A673 (cell line): ENCODE measurements at places on chromosomes 12 and 14.

DNA sequence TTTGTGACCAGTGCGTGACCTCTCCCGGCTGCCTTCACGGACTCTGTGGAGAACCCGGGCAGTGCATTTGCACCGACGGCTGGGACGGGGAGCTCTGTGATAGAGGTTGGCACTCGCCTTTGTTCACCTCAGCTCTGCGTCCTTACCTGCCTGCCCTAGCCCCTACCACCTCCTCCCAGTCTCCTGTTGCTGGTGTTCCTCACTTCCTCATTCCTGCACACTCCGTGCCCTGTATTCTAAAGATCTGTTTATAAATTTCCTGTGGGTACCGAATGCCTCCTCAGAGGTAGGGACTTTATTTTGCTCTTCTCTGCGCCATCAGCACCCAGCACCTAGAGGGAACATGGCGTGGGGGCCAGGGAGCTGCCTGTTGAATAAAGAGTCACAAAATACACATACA is 2.3 kb downstream of the DLK1 start:
- H3K4me3 ChIP-seq = no peak overlapping the region
- H3K4me1 ChIP-seq = no peaks in the 10 kb centered on the region

- peaks cover 6% of the 10 kb centered on the region for H3K4me1 ChIP-seq
- H3K4me3 ChIP-seq = no peak overlapping the region
- H3K36me3 ChIP-seq = peaks cover 3% of the 10 kb centered on the region
- no peak for DNase-seq
- H3K27me3 ChIP-seq = no peaks in the 10 kb centered on the region
- H3K27ac ChIP-seq = no peak overlapping the region
Measured at GRCh38 chr12:112303004-112303403, 79.2 kb downstream of the HECTD4 start.

DNA sequence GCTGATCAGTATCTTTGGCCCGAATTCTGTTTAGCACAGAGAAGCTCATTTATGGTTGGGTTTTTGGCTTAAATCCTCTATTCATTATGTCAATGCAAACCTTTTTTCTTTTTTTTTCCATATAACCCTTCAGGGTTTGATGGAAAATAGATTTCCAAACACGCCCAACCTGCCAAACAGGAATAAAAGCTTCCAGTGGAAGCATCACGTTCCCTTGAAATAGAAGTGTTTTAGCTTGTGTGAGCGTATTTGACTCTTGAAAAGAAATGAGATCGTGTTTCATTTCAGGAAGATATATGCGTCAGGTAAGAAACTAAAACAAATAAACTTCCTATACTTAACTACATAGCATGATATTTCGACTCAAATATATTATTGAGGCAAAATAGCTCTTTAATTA is at the start of gene PIK3C2G:
Gene PIK3C2G, plus strand, starts transcription at position 246 of the 400 bp plus-strand sequence. CDS start 20,564 bp downstream, outside the sequence.
- no peaks in the 10 kb centered on the region for H3K27me3 ChIP-seq
- H3K4me1 ChIP-seq = no peaks in the 10 kb centered on the region
- no peak within 1 kb of the TSS for H3K27ac ChIP-seq

GRCh38 chr14:104262515-104263514 is 124.4 kb downstream of the KIF26A start:
- no peak overlapping the region for H3K27ac ChIP-seq
- DNase-seq = no peak
- no peaks in the 10 kb centered on the region for H3K36me3 ChIP-seq
- no peaks in the 10 kb centered on the region for H3K27me3 ChIP-seq
- no peaks in the 10 kb centered on the region for H3K4me1 ChIP-seq

GRCh38 chr14:86940106-86940505 is 1052.9 kb downstream of the GALC start:
- no peaks in the 10 kb centered on the region for H3K36me3 ChIP-seq
- no peaks in the 10 kb centered on the region for H3K27me3 ChIP-seq
- no peak overlapping the region for H3K4me3 ChIP-seq
- peaks cover 42% of the 10 kb centered on the region for H3K4me1 ChIP-seq
- H3K27ac ChIP-seq = no peak overlapping the region
- no peak for DNase-seq

- no peak for DNase-seq
- no peaks in the 10 kb centered on the region for H3K36me3 ChIP-seq
- H3K27ac ChIP-seq = no peak overlapping the region
- no peaks in the 10 kb centered on the region for H3K27me3 ChIP-seq
- H3K4me3 ChIP-seq = no peak overlapping the region
- H3K4me1 ChIP-seq = no peaks in the 10 kb centered on the region
Measured at GRCh38 chr12:39930101-39930500, 175.8 kb downstream of the SLC2A13 start.

- H3K27me3 ChIP-seq = no peaks in the 10 kb centered on the region
- no peak overlapping the region for H3K4me3 ChIP-seq
- H3K27ac ChIP-seq = no peak overlapping the region
- no peaks in the 10 kb centered on the region for H3K4me1 ChIP-seq
- DNase-seq = no peak
Measured at GRCh38 chr12:88057994-88058718, 29.0 kb upstream of the C12orf50 start.

GRCh38 chr14:57346741-57347140 is 43.6 kb upstream of the NAA30 start:
- H3K27ac ChIP-seq = no peak overlapping the region
- H3K36me3 ChIP-seq = no peaks in the 10 kb centered on the region
- no peaks in the 10 kb centered on the region for H3K4me1 ChIP-seq

DNA sequence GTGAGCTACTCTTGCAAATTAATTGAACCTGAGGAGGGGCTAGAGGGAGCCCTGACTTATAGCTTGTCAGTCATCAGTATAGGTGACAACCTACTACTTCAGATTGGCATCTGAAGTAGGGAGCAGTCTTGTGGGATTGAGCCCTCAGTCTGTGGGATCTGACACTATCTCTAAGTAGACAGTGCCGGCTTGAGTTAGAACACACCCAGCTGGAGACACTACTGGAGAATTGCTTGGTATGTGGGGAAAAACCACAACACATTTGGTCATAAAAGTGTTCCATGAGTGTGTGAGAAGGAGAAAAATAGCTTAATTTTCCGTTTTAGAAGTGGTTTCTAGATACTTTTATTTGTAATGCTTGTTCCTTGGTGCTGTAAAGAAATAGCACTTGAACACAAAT is 30.5 kb upstream of the DDHD1 start:
- peaks cover 9% of the 10 kb centered on the region for H3K4me1 ChIP-seq
- DNase-seq = peak; percentile 41
- no peaks in the 10 kb centered on the region for H3K27me3 ChIP-seq

DNA sequence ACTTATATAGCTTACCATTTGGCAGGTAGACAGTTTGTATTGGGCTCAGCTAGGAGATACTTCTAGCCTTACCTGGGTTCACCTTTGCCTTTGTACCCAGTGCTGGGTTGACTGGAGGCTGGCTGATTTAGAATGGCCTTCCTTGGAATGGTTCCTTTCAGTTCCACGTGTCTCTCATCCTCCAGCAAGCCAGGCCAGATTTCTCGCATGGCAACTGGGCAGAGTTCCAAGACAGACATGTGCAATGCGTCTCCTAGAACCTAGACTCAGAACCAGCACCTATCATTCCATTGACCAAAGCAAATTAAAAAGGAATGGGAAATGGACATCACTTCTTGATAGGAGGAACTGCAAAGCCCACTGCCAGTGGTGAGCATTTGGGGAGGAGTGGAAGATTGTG is 79.1 kb upstream of the BDKRB2 start:
- no peaks in the 10 kb centered on the region for H3K36me3 ChIP-seq
- DNase-seq = no peak
- no peak overlapping the region for H3K27ac ChIP-seq
- peaks cover 3% of the 10 kb centered on the region for H3K27me3 ChIP-seq
- no peaks in the 10 kb centered on the region for H3K4me1 ChIP-seq

- H3K27ac ChIP-seq = peak overlapping the region; percentile 44
Measured at GRCh38 chr14:21749306-21749868, 75.8 kb upstream of the OR4E1 start.

GRCh38 chr14:55536204-55536708 is 43.8 kb upstream of the KTN1 start:
- no peaks in the 10 kb centered on the region for H3K27me3 ChIP-seq
- peaks cover 5% of the 10 kb centered on the region for H3K4me1 ChIP-seq
- DNase-seq = no peak
- no peak overlapping the region for H3K27ac ChIP-seq

DNA sequence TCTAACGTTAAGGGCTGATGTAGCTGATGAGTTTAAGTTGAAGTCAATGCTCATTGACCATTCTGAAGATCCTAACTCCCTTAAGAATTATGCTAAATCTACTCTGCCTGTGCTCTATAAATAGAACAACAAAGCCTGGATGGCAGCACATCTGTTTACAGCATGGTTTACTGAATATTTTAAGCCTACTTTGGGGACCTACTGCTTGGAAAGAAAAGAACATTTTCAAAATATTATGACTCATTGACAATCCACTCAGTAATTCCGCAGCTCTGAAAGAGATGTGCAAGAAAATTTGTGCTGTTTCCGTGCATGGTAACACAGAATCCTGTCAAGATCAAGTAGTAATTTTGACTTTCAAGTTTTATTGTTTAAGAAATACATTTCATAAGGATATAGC is 35.0 kb upstream of the NAV3 start:
- no peak overlapping the region for H3K4me3 ChIP-seq
- no peak overlapping the region for H3K27ac ChIP-seq
- no peaks in the 10 kb centered on the region for H3K4me1 ChIP-seq
- H3K36me3 ChIP-seq = no peaks in the 10 kb centered on the region

DNA sequence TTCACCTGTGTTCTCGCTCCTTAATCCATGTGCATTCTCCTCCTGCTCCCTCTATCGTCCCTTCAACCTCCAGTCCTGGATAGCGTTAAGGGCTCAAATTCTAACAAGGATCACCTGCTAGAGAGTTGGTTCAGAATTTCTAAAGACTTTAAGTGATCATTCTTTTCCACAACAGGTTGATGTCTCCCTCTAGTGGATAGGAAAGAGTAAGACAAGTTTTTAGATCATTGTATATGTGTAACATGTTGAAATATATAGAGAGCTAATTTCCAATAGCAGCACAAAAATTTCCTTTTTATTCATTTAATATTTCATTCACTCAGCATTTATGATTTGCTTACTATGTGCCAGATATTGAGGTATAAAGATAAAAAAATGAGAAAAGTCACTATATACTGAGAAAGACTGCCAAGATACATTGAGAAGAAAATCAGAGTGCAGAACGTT is 9.3 kb upstream of the ESR2 start:
- peak; percentile 81 for DNase-seq
- no peaks in the 10 kb centered on the region for H3K4me1 ChIP-seq
- no peak overlapping the region for H3K27ac ChIP-seq
- H3K27me3 ChIP-seq = no peaks in the 10 kb centered on the region
- H3K36me3 ChIP-seq = no peaks in the 10 kb centered on the region

GRCh38 chr14:101476916-101477553 is 84.3 kb upstream of the DIO3 start:
- no peak overlapping the region for H3K27ac ChIP-seq
- no peaks in the 10 kb centered on the region for H3K36me3 ChIP-seq
- no peaks in the 10 kb centered on the region for H3K4me1 ChIP-seq
- H3K4me3 ChIP-seq = no peak overlapping the region

GRCh38 chr12:98797200-98797599 is 152.1 kb downstream of the APAF1 start:
- H3K4me1 ChIP-seq = no peaks in the 10 kb centered on the region
- H3K27me3 ChIP-seq = no peaks in the 10 kb centered on the region
- no peak for DNase-seq
- no peak overlapping the region for H3K4me3 ChIP-seq
- no peaks in the 10 kb centered on the region for H3K36me3 ChIP-seq

DNA sequence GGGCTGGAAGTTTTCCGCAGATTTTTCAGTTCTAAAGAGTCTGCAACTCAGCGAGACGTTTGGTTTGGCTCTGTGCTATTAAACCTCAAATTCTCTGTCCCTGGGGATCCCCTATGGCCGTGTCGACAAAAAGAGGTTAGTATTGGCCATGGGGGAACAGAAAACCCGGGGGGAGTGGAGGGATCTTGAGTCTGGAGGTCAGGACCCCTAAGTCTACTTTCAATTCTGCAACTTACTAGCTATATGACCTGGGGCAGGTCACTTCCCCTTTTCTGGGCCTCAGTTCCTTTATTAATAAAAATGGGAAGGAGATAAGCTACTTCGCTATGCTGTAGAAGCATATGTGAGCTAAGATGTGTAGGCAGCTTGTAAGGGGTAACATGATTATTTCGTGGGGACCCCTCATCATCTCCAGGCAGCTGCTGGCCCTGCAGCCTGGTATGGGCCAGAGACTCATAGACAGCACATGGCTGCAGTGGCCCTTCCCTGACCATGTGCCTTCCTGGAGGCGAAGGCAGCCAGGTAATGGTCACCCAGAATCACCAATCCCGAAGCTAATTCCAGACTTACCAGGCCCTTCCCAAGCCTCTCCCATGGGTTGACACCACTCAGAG is 8.6 kb downstream of the ASB2 start:
- H3K27ac ChIP-seq = no peak overlapping the region
- no peak for DNase-seq
- H3K27me3 ChIP-seq = no peaks in the 10 kb centered on the region
